Activated T-cell treated with anti-CD3 and anti-CD28 coated beads, Interleukin-2, amount 50 U/mL, for 1 hour (primary cell): ENCODE measurements at places on chromosomes 4 and X.

GRCh38 chr4:23856630-23857029, 33.2 kb downstream of the PPARGC1A start:
- DNase-seq, result no peak

GRCh38 chr4:10460313-10461047, 3.3 kb upstream of the ZNF518B start:
- no peak for DNase-seq

GRCh38 chr4:244471-244870, 60.8 kb downstream of the ZNF732 start:
- peak; percentile 45 for DNase-seq

GRCh38 chr4:152709675-152710438, 30.1 kb upstream of the TMEM154 start:
- no peak for DNase-seq

DNA sequence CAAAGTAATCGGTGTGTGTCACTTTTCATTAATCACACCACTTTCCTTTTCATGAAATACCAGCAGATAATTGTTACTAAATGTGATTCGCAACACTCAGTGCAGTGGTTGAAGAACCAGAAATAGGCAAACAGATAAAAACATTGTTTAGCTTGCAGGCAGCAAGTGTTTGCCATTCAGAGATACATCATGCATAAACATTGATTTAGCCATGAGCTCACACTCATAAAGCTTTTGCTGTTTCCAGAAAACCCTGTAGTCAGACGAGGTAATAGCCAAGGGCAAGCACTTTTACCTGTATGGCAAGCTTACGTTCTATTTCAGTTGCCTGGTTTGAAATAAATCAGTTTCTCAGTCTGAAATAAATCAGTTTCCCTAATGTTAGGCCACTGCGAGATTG, 542.0 kb upstream of the TENM3 start:
- no peak for DNase-seq

DNA sequence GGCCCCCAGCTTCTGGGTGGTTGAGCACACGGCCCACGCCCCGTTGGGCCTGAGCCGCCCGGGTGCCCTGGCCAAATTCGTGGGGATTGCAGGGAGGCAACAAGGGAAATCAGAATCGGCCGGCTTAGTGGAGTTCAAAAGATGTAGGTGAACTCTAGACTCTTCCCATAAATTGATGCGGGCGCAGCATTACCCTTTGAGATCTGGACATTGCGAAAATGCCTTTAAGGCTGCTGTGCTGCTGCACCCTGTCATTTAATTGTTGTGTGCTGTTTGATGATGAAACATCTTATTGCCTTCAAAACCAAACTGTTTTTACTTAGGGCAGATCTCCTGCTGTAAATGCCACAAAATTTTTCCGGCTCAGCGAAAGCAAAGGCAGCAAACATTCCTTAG, 409 bp upstream of the MPP1 start:
- DNase-seq, result no peak

DNA sequence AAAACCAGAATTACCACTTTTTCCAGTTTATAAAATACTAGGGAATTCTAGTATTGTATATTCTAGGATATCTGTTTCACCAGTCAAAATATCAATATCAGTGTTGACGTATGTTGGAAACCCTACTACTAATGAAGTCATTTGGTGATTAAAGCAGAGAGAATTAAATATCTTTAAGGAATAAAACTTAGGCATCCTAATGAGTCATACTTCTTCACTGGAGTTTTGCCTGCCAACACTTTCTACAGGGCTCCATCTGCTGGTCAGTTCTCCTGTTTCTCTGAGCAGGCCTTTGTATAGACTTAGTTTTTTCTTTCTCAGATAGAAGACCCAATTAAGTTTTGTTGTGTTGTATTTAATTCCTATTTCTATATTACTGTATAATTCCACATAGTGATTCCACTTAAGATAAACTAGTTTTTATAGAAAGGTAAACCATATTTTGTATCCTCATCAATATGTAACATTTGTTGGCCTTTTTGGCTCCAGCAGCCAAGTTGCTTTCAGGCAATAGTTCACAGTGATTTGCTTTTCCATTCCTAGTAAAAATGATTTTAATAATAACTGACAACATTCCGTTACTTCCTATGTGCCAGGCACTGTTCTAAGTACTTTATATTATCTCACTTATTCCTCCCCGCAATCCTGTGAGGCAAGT, 3.5 kb downstream of the AP1AR start:
- no peak for DNase-seq

- no peak for DNase-seq
Measured at GRCh38 chr4:124686279-124686678, 26.3 kb downstream of the ANKRD50 start.

DNA sequence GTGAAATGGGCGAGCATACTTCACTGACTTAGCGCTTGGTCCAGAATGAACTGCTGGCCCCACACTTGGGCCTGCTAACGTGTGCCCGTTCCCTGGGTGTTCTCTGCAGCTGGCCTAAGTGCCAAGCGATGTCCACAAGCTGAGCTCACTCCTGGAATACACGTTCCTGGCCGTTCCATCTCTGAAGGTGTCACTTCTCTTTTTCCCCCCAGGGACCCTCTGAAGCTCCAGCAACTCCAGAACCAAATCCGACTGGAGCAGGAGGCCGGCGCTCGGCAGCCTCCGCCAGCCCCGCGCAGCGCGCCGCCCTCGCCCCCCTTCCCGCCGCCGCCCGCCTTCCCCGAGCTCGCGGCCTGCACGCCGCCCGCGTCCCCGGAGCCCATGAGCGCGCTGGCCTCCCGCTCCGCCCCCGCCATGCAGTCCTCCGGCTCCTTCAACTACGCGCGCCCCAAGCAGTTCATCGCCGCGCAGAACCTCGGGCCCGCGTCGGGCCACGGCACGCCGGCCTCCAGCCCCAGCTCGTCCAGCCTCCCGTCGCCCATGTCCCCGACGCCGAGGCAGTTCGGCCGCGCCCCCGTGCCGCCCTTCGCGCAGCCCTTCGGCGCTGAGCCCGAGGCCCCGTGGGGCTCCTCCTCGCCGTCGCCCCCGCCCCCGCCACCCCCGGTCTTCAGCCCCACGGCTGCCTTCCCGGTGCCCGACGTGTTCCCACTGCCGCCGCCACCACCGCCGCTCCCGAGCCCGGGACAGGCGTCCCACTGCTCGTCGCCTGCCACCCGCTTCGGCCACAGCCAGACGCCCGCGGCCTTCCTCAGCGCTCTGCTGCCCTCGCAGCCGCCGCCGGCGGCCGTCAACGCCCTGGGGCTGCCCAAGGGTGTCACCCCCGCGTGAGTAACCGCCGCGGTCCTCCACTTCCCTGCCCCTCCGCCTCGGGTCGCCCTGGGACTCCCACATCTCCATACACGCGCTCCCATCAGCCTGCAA, 132.3 kb downstream of the CBR4 start:
- peak; percentile 24 for DNase-seq
